LNCaP clone FGC (cell line): ENCODE measurements at places on chromosomes 5 and 9.

- no peak for DNase-seq
Measured at GRCh38 chr9:132769906-132770769, 99.9 kb downstream of the GTF3C4 start.

DNA sequence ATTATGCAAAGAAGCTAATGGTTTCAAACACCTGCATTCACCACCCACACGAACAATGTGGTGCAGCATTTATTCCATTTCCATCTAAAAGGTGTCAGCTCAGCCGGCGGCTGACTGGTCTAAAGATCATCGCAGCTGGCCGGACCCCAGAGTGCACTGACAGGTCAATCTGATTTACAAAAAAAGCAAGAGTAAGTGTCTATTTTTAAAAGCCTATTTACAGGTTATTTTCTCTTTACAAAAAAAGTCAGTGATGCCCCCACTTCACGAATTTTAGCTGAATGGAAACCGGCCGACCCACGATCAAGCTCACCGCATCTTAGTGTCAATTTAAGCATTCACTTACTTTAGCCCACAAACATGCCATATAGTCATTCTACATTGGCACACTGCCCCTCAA, 58.3 kb downstream of the SEMA4D start:
- no peak for DNase-seq

DNA sequence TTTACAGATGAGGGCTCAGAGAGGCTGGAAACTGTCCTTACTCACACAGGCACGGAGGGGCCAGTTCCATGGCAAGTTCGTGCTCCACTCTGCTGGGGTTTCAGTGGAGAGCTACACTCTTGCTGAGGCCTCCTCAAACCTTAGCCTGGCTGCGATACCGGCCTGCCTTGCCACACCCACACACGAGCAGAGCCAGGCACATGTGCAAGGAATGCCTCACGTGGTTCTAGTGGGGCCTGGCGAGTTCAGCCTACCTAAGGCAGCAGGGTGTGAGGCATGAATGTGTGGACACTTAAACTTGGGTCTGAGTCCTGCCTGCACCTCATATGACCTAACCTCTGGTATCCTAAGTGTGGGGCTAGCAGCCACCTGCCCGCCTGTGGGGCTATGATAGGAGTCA, 21.5 kb upstream of the PRDM12 start:
- DNase-seq = no peak

- DNase-seq = no peak
Measured at GRCh38 chr9:23842565-23843129, 16.6 kb upstream of the ELAVL2 start.

GRCh38 chr9:129916707-129917106, 81.4 kb downstream of the USP20 start:
- no peak for DNase-seq

DNA sequence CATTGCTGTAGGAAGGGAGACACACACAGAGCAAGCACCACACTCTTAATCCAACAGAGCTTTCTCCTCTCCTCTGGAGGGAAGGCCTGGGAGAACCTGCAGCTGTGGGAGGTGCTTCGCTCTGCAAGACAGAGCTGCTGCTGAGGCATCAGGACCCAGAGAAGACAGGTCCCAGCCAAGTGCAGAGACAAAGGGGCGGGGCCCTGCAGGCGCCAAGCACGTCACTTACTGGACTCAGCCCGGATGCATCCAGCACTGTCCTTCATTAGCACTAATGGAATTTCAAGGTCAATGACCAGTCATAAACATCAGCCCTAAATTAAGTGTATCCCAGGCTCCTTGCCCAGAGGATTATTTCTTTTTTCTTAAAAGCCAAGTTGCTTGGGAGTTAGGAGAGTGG, 337.1 kb upstream of the PANK3 start:
- no peak for DNase-seq

GRCh38 chr5:95759005-95759404, 27.9 kb downstream of the RHOBTB3 start:
- no peak for DNase-seq

DNA sequence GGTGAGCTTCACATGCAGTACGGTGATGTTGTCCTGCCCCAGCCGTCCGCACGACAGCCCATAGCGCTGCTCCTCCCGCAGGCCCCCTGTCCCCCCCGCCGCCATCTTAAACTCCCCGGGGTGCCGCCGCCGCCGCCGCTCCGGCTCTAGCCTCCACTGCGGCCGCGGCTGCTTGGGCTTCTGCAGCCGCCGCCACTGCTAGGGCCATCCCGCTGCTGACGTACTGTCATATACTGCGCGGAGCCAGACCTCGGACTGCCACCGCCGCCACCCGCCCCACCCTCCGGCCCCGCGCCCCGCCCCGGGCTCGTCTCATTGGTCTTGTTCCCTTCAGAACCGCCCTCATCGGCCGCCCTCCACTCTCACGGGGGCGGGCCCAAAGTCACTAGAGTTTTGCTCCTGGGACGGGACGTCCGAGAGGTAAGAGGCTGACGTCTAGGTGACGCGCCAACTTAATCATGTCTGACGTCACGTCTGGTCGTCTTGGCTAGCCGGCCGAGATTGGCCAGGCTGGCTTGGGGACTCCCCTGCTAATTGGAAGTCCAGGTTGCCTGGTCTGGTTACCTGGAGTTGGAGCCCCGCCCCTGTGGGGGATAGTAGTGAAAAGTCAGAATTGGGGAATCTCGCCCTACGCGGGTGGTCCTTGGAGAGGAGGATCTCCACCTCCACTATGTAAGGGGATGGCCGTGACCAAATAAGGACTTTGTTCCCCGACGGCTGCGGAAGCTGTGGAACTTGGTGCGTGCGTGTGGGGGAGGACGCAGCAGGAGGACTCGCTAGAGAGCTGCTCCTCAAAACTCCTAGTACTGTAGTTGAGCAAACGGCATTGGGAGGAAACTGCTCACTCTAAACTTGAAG, at the start of gene ELL2:
Gene ELL2 (minus strand): TSS at position 235 of the 858 bp plus-strand sequence. CDS start 130 bp downstream, at position 105.
- DNase-seq = peak; percentile 91
